ENCODE measurements at places on chromosomes 12 and 14.
A peak's percentile ranks its signal among the peaks of the same experiment; 100 is the strongest.

GRCh38 chr14:73606271-73606670 is 6.0 kb upstream of the ACOT6 start:
- DNase-seq = no peak

- peak; percentile 95 for DNase-seq
Observed at GRCh38 chr12:53180220-53180930, at the start of the genes CSAD and ZNF740. Gene CSAD, minus strand, starts transcription at chr12:53180925. Its CDS starts 7,455 bp downstream, at chr12:53173470. Gene ZNF740, plus strand, starts transcription at chr12:53180722. Its CDS starts 1,262 bp downstream, at chr12:53181984.

DNA sequence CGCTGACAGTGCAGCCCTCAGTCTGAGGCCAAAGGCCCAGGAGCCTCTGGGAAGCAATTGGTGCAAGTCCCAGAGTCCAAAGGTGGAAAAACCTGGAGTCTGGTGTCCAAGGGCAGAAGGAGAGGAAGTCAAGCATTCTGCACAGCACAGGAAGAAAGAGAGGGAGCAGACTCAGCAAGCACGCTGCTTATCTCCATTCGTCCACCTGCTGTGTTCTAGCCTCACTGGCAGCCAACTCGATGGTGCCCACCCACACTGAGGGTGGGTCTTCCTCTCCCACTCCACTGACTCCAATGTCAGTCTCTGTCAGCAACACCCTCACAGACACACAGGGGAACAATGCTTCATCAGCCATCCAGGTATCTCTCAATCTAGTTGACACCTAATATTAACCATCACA is 38.8 kb downstream of the HELB start:
- DNase-seq = no peak

DNA sequence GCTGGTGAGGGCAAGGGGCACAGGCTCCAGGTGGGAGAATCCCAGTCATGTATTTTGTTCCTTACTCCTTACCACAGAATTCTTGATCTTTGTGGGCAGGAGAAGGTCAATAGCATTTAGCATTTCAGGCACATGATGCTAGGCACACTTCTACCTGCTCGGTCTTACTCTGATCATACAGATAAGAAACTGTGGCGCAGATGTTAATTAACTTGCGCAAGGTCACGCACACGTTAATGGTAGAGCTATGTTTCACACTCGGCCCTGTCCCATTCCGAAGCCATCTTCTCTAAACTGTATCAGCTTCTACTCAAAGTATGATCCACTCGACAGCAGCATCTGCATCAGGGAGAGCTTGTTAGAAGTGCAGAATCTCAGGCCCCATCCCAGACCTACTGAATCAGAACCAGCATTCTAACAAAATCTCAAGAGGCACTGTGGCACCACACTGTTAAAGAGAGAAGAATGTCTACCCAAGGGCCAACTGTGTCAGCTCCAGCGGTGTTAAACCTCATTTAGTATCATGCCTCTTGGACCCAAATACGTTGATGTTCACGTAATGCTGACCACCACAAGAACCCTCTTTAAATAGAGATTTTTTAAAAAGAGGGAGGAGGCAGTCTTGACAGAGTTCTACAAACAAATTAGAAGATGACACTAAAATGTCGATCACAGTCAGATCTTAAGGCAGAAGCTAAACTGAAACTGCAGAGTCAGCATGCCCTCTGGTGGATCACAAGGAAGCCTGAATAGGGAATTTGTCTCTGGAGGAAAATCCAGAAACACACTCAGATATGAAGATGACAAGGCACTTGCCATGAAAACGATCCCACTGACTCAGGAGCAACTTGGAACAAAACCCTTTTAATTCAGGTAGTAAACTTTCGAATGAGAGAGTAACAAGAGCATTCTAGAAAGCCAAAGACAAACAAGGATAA is 7.3 kb downstream of the STXBP6 start:
- peak; percentile 75 for DNase-seq

DNA sequence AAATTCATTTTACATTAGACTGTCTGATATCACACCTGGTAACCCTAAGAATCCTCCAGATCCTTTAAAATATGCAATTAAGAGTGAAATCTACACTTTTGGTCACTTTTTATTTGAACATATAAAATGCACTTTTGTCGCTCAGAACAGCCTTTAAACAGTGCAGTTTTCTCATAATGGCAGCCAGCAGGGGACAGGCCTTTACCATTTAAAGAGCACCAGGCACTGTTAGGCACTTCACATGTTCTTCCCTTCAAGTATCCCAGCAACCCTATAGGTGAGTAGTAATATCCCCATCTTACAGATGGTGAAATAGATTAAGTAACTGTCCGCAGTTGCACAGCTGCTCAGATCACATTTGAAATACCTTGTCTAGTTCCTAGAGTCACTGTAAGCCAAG is 11.3 kb upstream of the SAMD4A start:
- DNase-seq = no peak

GRCh38 chr14:28141662-28142061 is 624.9 kb upstream of the FOXG1 start:
- DNase-seq = no peak

GRCh38 chr12:131091413-131091975 is 137.8 kb downstream of the ADGRD1 start:
- no peak for DNase-seq

DNA sequence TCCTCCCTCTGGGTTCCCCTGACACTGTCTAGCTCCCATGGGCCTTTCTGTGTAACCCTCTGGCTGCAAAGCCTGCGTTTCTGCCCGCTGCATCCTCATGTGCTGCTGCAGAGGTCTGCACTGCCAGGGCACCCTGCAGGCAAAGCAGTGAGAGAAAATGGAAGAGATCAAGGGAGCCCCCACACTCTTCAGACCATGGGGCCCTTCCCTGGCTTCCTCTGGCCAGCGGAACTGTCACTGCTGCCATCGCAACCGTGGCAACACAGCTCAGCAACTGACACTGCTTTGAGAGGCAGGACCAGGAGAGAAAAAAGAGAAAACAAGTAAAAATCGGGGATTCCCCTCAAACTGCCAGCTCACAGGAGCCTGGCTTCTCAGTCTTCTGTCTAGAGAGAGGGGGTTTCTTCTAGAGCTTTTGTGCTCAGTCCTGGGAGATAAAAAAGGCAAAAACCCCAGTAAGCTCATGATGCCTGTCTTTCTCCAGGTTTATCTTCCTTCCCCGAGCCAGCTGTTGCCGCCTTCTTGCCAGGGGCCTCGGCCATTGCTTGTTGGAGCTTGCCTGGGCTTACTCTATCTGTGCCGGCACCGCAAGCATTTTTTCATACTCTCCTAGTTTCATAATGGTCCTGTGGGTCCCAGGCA is 38.9 kb downstream of the C14orf132 start:
- no peak for DNase-seq

DNA sequence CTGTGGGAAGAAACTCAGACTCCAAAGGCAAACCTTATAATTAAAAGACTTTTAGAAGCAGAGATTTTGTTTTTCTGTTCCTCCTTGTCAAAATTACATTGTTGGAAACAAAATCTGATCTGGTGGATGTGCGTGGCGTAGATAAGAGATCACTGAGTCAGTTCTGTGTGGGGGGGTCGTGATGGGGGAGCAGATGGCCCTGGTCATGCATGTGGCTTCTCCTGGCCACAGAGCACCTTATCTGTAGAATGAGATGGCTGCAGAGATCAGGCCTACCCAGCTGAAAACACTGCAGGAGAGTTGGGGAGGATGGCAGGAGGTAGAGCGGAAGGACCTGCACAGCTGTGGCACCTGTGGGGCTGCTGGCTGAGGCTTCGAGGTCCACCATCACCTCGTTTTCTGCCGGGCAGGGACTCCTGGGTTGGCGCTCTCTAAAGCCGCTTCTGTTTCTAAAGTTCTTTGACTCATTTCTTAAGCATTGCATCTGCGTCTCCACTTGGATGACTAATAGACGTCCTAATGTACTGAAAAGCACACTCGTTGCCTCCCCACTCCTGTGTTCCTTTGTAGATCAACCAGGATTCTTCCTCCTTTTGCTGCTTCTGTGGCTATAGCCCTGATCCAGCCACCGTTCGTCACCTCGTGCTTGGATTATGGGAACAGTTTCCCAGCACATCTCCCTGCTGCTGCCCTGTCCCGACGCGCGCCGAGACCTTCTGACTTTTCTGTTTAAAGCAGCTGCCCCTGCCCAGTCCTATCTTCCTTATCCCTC is 93.4 kb downstream of the TSPAN9 start:
- no peak for DNase-seq

GRCh38 chr14:34450958-34451357 is 11.1 kb downstream of the SPTSSA start:
- DNase-seq = no peak

GRCh38 chr12:3718100-3718499 is 34.8 kb downstream of the CRACR2A start:
- no peak for DNase-seq

GRCh38 chr12:89258240-89258969 is 93.9 kb downstream of the DUSP6 start:
- DNase-seq = no peak

GRCh38 chr12:125006365-125006764 is 12.9 kb downstream of the BRI3BP start:
- no peak for DNase-seq

- DNase-seq = no peak
Observed at GRCh38 chr14:20680363-20680762, 4.0 kb upstream of the RNASE4 start.

- DNase-seq = peak; percentile 92
Observed at GRCh38 chr12:123270214-123271000, 1.2 kb downstream of the CDK2AP1 start.

- DNase-seq = peak; percentile 55
Observed at GRCh38 chr14:21940887-21941856, 267.6 kb upstream of the OR4E1 start.

GRCh38 chr12:44431647-44432343 is 444.3 kb downstream of the NELL2 start:
- DNase-seq = no peak

- DNase-seq = no peak
Observed at GRCh38 chr14:70156592-70156991, 32.2 kb downstream of the SLC8A3 start.

- no peak for DNase-seq
Observed at GRCh38 chr14:97219431-97220017, 422.3 kb downstream of the VRK1 start.

DNA sequence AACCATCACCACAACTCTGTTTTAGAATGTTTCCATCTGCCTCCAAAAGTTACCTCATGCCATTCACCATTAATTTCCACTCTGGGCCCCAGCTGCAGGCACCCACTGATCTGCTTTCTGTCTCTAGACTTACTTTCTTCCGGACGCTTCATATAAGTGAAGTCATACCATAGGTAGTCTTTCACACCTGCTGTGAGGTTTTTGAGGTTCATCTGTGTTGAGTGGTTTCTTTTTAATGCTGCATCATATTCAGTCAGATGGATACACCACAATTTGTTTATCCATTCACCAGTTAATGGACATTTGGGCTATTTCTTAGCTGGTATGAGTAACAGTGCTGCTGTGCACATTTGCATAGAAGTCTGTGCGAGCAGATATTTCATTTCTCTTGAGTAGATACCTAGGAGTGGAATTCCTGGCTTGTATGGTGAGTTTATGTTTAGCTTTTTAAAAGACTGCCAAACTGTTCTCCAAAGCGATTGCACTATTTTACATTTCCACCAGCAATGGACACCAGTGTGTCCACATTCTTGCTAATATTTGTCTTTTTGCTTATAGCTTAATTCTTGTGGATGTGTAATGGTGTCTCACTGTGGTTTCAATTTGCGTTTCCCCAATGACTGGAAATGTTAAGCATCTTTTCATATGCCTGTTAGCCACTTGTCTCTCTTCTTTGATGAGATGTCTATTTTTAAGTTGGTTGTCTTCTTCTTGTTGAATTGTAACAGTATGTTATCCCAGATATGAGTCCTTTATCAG is 48.3 kb downstream of the ZFYVE21 start:
- no peak for DNase-seq
